Nephron progenitor cell (in vitro differentiated cells): ENCODE measurements at places on chromosomes 2 and 18.

GRCh38 chr2:143480086-143480485 is 350.9 kb downstream of the ARHGAP15 start:
- H3K27ac ChIP-seq = no peak overlapping the region
- no peaks in the 10 kb centered on the region for H3K36me3 ChIP-seq
- no peak overlapping the region for H3K4me3 ChIP-seq
- H3K4me1 ChIP-seq = peaks cover 6% of the 10 kb centered on the region
- no peak for DNase-seq
- peaks cover 3% of the 10 kb centered on the region for H3K27me3 ChIP-seq

GRCh38 chr2:182952741-182953450 is 85.4 kb downstream of the NCKAP1 start:
- H3K27ac ChIP-seq = no peak overlapping the region
- no peak for DNase-seq
- H3K36me3 ChIP-seq = peaks cover 67% of the 10 kb centered on the region
- H3K4me1 ChIP-seq = peaks cover 10% of the 10 kb centered on the region
- no peaks in the 10 kb centered on the region for H3K27me3 ChIP-seq
- H3K4me3 ChIP-seq = no peak overlapping the region

DNA sequence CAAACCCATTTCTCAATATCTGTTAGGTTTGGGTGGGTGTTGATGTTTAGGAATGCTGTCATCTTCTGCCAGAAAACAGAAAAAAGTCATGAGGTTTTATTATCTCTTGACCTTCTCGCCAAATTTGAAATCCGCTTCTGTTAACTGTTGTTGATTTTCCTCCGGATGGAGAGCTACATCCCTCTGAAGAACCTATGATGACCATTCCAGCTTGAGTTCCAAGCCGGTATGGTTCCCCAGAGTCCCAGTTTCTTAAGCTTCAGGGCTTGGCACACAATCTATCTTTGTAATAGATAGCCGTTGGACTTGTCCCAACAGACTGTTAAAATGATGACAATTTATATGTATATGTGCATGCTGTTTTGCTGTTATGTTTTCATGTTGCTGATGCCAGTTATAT is 1201.0 kb downstream of the LRP1B start:
- no peaks in the 10 kb centered on the region for H3K27me3 ChIP-seq
- H3K4me3 ChIP-seq = no peak overlapping the region
- DNase-seq = no peak
- H3K4me1 ChIP-seq = no peaks in the 10 kb centered on the region
- H3K27ac ChIP-seq = no peak overlapping the region

DNA sequence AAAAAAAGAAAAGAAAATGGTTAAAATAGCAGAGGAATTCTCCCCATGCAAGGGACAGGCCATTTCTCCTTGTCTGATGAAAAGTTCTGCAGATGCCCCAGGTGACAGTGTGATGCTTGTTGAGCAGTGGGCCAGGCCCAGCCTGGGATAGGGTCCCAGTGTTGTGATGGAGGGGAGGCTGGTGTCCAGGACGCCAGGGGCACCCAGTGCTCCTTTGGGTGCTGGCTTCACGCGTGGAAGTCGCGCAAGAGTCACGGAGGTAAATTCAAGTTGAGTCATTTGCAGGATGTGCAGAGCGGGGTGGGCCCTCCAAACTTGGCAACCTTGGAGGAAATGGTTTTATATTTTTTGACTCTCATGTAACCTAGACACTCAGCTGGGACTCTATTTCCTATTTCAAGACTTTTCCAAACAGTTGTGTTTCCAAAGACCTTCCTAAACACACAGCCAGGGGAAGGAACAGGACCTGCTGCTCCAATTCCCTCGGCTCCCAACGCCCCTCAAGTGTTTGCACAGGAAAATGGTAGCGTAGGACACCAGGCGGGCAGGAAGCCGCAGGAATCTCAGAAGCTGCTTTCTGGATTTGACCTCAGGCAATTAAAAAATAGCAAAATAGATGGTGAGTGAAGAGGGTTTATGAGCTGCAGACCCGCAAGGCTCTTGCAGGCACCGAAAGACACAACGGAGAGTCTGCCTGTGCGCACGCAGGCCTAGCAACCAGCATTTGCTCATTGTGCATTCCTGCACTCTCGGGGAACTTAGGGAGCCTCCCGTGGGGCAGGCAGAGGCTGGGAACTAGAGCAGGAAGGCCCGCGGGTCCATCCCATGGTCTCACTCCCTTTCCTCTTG is 107.1 kb upstream of the ODC1 start:
- H3K4me1 ChIP-seq = peaks cover 6% of the 10 kb centered on the region
- no peak for DNase-seq
- H3K4me3 ChIP-seq = no peak overlapping the region

- no peak for DNase-seq
- no peak overlapping the region for H3K4me3 ChIP-seq
- H3K4me1 ChIP-seq = no peaks in the 10 kb centered on the region
These were observed 437.6 kb downstream of the DPP10 start for GRCh38 chr2:114880046-114880445.

- H3K36me3 ChIP-seq = peaks cover 84% of the 10 kb centered on the region
- H3K27ac ChIP-seq = no peak overlapping the region
- no peak overlapping the region for H3K4me3 ChIP-seq
- H3K27me3 ChIP-seq = no peaks in the 10 kb centered on the region
These were observed 142.2 kb downstream of the EPHA4 start for GRCh38 chr2:221429741-221430491.

- no peak for DNase-seq
- H3K4me3 ChIP-seq = no peak overlapping the region
- H3K27me3 ChIP-seq = no peaks in the 10 kb centered on the region
These were observed 53.0 kb downstream of the PTRHD1 start for GRCh38 chr2:24740142-24740541.

DNA sequence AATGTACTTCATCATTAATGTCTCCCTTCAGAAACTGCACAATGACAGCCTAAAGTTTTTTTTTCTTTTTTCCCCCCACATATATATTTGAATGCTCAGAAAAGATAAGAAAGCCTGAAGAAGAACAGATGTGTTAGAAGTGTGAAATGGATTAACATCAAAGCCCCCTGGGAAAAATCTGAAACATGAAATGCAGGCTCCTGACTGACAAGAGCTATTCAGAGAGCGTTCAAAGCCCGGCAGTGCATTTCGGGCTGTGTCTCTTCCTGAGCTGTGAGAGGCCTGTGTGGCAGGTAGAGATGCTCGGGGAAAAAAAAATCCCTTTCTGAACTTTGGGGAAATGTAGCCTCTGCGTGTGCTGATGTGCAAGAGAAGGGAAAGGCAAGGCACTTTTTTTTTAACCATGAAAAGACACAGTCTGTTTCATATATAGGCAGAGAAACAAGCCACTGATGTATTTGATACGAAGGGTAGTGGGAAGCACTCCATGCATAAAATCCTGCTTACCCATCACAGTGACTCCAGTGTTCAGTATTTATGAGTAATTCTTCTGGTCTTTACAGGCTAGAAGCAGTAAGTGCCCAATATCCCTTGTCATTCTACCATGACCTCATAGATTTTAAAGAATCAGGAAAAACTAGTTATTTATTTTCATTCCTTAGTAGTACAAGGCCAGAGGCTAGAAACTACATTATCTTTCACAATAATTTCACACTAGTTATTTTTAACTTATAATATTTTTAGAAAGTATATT is 1574.2 kb upstream of the PIK3C3 start:
- DNase-seq = no peak
- H3K27me3 ChIP-seq = no peaks in the 10 kb centered on the region
- H3K4me1 ChIP-seq = peaks cover 4% of the 10 kb centered on the region

DNA sequence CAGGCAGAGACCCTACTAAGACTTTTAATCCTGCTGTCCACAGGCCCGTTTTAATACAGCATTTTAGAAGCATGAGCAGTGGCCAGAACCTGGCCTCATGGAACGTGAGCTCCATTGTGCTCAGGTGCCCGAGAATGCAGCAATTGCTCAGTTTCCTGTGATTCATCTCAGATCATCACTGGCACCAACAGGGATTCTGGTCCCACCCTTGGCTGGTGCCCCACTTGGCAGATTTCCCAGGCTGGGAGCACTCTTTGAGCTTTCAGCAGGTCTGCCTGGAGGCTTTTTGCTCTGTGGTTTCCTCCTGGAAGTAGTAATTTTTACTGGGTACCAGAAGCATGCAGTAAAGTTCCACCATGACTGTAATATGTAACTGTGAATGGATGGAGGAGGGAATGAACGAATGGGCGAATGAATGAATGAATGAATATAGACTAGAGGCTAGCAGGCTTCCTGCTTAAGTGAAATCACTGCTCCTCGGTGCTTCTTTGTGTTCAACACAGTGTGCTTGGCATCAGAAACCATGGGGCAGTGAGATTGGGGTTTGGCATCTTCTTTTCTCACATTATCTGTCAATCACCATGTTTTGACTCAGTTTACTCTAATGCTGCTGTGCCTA is 312.9 kb downstream of the PRKCE start:
- H3K36me3 ChIP-seq = no peaks in the 10 kb centered on the region
- no peak overlapping the region for H3K27ac ChIP-seq
- peaks cover 22% of the 10 kb centered on the region for H3K4me1 ChIP-seq
- no peak overlapping the region for H3K4me3 ChIP-seq
- DNase-seq = no peak
